ENCODE measurements at places on chromosomes 4 and X. TPM values are rescaled to one million over a fixed set of nuclear protein-coding genes. Genes with fewer than 3 reads are reported as not detected.

The PRMT9 gene
- polyA plus RNA-seq, result 9.1 TPM

The RHOXF2 gene
- not detected for polyA plus RNA-seq

The CT45A1 gene
- polyA plus RNA-seq, result not detected

The PRR32 gene
- polyA plus RNA-seq, result not detected

The CCKAR gene
- polyA plus RNA-seq, result not detected

The SPP1 gene
- polyA plus RNA-seq, result not detected

The TRAPPC11 gene
- polyA plus RNA-seq, result 26.6 TPM

The MEPE gene
- polyA plus RNA-seq, result not detected

The SRPK3 gene
- polyA plus RNA-seq, result not detected

The PDE5A gene
- polyA plus RNA-seq, result 0.14 TPM

The NLGN3 gene
- polyA plus RNA-seq, result 0.81 TPM

The OR13H1 gene
- not detected for polyA plus RNA-seq

The GALNTL6 gene
- polyA plus RNA-seq, result 1.1 TPM

The FAM114A1 gene
- 1.8 TPM for polyA plus RNA-seq

The SLITRK2 gene
- not detected for polyA plus RNA-seq

The CFAP47 gene
- not detected for polyA plus RNA-seq

The TECRL gene
- not detected for polyA plus RNA-seq

The MAGEA12 gene
- not detected for polyA plus RNA-seq

The FGFBP1 gene
- not detected for polyA plus RNA-seq

The PPEF2 gene
- 0.32 TPM for polyA plus RNA-seq

The CTAG1B gene
- polyA plus RNA-seq, result not detected

The TIGD2 gene
- 1.4 TPM for polyA plus RNA-seq

The PABPC1L2A gene
- not detected for polyA plus RNA-seq

The ZNF718 gene
- 5.3 TPM for polyA plus RNA-seq

The KDR gene
- polyA plus RNA-seq, result not detected

The VCX2 gene
- polyA plus RNA-seq, result not detected
